ENCODE measurements at places on chromosomes 7 and 10. TPM values are rescaled to one million over a fixed set of nuclear protein-coding genes. Genes with fewer than 3 reads are reported as not detected.

DNA sequence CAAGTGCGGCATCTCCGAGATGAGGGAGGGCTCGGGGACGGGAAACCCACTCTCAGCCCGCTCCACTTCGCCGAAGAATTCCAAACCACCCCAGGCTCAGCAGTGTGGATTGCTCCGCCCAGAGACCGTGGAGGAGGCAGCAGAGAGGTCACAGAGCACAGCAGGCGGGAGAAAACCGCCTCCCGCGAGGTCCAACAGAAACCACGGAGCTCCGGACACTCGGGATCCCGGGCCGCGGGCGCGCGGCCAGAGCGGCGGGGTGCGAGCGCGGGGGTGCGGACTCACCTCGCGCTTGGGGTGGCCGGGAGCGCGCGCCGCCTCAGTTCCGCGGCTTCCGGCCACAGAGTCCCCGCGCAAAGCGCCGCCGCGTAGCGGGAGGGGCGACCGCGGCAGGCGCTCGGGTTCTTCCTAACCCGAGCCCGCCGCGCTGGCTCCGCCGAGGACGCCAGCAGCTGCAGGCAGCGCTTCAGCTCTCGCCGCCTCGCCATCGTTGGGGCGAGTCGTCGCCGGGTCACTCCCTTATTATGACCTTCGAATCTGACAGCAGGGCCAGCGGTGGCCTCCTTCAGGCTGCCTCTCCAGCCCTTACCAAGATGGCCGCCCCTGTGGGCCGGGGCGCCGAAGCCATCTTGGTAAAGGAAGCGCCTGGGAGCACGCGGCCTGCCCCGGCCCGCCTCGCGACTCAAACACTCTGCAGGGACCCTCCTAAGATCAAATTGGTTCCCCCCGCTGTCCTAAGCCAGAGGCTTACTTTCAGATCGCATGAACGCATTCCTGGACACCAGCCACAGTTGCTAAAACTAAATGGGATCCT, at the start of gene NAPEPLD:
NAPEPLD (minus strand) TSS at position 106 of the 814 bp plus-strand sequence. CDS start 20,323 bp downstream, outside the sequence.
- peak; percentile 82 for DNase-seq

DNA sequence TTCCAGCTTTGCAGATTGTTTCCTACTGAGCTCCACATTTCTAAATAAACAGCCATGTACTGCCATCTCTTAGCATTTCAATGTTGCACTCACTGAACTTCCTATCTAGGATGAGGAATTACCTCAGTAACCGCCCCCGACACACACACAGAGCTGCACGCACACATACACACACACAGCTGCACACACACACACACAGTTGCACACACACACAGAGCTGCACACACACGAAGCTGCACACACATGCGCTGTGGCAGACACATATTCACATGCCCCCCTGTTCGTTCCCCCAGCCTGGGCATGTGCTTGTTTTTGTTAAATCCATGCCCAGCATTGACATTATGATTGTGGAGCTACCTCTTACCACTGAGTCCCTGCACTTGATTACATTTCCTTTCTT, 39.6 kb upstream of the CNPY1 start:
- DNase-seq, result no peak

The IDI2 gene
- not detected for total RNA-seq

The ANKRD1 gene
- total RNA-seq, result 913 TPM

The DRGX gene
- total RNA-seq, result not detected

Measured in astrocyte (in vitro differentiated cells and primary cell).